D721Med (cell line): ENCODE measurements at places on chromosomes 4 and X.

DNA sequence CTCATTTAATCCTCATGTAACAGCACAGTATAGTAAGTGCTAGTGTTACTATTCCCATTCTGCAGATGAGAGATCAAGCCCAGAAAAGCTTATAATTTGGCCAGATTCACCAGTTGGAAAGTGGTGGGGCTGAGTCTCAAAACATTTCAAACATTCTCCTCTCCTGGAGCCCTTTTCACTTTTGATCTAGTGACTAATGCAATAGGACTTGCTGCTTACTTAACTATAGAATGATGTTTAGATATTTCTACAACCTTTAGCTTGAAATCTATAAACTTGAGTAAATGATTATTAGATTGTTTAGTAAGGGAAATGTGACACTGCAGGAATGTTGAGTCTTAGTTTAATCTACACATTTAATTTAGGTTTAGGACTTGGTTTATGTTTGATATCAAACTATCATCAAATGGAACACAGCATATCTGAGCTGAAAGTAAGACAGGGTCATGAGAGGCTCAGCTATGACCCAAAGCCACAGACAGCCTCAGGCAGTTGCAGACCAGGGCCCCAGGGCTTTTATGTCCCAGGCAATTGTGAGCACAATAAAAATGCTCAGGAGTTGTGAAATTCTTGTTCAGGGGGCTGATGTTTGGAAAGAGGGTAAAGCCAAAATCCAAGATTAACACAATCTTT is 199.5 kb upstream of the HS3ST1 start:
- DNase-seq: no peak

- no peak for DNase-seq
Observed at GRCh38 chrX:133590703-133591505, 175.6 kb upstream of the GPC4 start.

- DNase-seq: no peak
Observed at GRCh38 chrX:110755611-110756010, 40.0 kb downstream of the CHRDL1 start.

- no peak for DNase-seq
Observed at GRCh38 chr4:147526272-147526654, 45.4 kb downstream of the EDNRA start.

DNA sequence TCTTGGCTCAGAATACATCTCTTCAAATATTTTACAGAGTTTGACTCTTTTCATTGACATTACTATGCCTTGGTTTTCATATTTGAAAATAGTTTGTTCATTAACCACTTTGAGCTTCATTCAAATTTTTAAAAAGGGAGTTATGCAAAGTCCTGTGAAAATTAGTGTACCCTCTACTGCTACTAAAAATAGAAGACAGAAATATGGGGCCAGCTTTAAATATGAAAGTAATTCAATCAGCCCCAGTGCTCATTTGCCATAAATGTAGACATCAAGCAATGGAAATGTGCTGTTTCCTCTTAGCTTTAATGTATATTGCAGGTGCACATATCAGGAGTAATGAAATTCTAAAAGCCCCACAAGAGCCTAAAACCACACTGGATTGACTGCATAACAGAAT is 218.7 kb downstream of the SPATA18 start:
- no peak for DNase-seq

DNA sequence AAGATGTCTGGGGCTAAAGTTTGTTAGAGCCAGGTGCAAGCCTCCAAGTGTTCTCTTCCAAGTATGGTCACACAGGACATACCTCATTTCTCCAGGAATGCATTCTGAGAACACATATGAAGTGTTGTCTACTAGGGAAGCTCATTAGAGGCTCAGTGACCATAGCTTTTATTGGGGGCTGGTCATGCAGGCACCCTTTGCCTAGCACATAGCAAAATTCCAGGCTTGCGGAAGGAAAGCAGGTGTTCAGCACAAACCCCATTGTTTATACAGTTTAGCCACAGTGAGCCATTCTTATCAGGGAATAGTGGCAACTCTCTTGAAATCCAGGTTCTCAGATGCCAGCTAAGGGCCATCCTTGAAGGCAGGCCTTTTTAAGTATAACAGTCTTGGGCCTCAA is 339.4 kb upstream of the ZCCHC13 start:
- DNase-seq: no peak

GRCh38 chr4:42350611-42351182 is 46.6 kb upstream of the SHISA3 start:
- no peak for DNase-seq

DNA sequence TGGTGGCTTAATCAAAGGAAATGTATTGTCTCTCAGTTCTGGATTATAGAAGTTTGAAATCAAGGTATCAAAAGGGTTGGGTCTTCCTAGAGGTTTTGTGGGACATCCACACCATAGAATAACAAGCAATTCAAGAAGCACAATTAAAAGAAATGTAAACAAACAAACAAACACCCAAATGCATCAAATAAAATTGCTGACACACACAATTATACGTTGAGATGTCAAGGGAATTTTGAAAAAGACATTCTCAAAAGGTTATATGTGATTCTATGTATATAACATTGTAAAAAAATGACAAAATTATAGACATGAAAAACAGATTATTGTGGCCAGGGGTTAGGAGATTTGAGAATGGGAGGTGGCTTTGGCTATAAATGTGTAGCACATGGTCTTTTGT is 250.7 kb upstream of the AGA start:
- no peak for DNase-seq

- no peak for DNase-seq
Observed at GRCh38 chr4:86506591-86506990, 87.5 kb upstream of the PTPN13 start.

DNA sequence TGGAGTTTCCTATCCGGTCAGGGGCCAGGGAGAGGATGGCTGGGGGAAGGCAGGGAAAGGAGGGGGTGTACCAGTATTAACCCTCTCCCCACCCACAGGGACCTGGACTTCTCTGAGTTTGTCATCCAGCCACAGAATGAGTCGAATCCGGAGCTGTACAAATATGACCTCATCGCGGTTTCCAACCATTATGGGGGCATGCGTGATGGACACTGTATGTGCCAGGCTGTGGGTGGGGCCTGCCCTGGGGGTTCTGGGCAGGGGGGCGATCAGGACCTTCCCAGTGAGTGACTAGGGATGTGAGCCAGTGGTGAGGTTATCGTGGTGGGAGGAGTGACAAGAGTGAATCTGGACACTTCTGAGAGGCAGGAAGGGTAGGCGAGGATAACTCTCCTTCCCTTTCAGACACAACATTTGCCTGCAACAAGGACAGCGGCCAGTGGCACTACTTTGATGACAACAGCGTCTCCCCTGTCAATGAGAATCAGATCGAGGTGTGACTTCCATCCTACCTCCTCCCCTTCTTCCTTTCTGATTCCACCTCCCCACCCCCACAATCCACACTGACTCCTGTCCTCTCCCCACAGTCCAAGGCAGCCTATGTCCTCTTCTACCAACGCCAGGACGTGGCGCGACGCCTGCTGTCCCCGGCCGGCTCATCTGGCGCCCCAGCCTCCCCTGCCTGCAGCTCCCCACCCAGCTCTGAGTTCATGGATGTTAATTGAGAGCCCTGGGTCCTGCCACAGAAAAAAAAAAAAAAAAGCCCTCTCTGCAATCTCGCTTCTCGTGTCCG is 14.6 kb downstream of the USP11 start:
- DNase-seq: no peak

DNA sequence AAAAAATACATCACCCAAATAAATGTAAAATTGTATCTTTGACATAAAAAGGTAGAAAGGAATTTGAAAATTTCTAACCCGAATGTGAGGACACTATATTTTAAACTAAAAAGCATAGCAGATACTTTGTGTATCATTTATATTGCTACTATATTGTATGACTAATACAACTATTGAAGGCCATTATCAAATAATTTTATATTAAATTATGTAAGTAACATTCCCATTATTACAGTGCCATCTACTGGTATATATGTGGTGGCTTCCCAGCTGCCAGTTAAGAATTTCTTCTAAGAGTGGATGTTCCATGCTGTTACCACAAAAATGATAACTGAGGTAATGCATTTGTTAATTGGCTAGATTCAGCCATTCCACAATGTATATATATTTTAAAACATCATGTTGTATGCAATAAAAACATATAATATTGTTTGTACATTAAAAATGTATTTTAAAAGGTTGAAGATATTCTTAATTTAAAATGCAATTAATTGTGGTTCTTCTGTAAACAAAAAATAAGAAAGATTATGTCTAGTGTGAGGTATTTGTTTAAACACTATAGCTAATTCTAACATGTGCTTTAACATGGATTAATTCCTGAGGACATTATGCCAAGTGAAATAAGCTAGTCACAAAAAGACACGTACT is 65.3 kb downstream of the EGF start:
- DNase-seq: no peak

- no peak for DNase-seq
Observed at GRCh38 chrX:72713130-72713529, 976 bp downstream of the PHKA1 start.

GRCh38 chr4:39571054-39571453 is 43.8 kb upstream of the UGDH start:
- DNase-seq: no peak

GRCh38 chr4:155777971-155778735 is 19.3 kb downstream of the GUCY1B1 start:
- DNase-seq: no peak

DNA sequence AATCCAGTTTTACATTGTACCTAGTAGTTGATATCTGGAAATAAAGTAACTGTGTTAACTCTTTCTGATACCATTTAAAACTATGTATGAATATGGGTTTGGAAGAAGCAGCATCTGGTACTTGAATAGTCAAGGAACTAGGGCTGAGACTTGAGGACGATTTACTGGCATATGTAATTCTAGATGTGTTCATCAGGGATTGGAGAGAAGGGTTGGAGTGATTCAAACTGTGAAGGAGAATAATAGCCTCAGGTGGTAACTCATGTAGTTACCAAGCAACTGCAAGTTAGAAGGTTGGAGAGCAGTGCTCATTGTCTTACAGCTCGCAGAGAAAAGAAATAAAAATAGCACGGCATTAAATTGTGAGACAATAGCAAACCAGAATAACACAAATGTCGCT is 29.5 kb upstream of the TXLNG start:
- DNase-seq: no peak

DNA sequence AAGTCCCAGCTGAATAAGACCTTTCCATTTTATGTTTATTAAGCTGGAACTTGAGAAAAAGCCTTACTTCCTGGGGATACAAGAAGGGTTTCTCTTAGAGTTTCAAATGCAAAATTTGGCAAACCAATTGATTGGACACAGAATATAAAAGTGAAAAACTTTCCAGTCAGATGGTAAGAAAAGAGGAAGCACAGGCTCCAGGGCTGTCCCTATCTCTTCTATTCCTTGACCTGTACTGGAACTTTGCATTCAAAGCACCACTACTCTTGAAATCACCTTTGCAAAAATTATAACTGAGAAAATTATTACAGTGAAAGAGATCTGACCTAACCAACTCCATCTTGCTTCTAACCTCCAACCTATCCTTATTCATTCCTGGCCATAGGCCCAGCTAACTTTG is 11.7 kb downstream of the PROM1 start:
- DNase-seq: no peak

GRCh38 chr4:158940271-158940670 is 162.6 kb upstream of the RAPGEF2 start:
- no peak for DNase-seq

- no peak for DNase-seq
Observed at GRCh38 chrX:63281465-63281864, 69.7 kb downstream of the SPIN4 start.

DNA sequence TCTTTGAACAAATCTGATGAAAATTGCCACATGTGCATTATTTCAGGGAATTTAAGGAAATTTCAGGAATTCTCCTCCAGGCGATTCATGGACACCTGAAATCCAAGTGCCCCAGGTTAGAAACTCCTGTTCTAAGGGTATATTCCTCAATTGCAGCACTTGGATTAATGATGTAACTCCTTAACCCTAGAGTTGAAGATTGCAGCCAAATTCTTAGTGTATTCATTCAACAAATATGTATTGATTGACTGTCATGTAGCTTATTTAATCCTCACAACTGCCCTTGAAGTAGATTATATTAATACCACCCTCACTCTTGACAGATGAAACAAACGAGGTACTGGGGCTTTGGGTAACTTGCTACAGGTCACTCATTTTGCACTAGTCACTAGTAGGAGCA is 11.3 kb downstream of the CETN2 start:
- DNase-seq: no peak

- DNase-seq: peak; percentile 29
Observed at GRCh38 chrX:119693040-119693995, at the start of gene SEPTIN6. TSS of gene SEPTIN6 (minus strand) at chrX:119693168. CDS start at chrX:119693105, 63 bp downstream.

DNA sequence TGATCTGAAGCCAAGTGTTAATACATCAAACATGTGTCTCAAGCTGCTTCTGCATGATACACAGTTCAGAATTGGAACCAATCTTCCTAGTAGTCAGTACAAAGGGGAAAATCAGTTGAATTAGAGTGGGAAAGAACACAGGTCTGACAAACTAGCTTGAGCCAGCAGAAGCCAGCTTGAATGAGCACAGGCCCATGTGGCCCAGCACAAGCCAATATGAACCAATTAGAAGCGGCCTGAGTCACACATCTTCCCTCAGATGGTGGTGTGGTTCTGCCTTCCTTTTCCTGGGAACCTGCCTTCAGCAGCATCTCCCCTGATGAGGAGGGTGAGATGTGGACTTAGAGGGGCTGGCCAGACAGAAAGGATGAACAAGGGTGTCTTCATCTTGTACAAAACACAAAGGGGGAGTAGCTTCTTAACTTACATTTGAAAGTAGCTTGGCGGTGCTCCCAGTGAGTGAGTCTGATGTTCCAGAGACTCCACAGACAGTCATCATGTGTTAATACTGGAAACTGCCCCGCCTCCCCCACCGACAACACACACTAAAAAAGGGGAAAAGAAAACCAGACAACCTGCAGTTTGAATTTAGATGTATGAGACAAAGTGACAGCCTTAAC is 72.0 kb downstream of the FRMPD4 start:
- DNase-seq: no peak

- DNase-seq: no peak
Observed at GRCh38 chr4:158793021-158793420, 24.2 kb downstream of the FNIP2 start.

- no peak for DNase-seq
Observed at GRCh38 chrX:109533631-109534030, 3.0 kb upstream of the NXT2 start.

DNA sequence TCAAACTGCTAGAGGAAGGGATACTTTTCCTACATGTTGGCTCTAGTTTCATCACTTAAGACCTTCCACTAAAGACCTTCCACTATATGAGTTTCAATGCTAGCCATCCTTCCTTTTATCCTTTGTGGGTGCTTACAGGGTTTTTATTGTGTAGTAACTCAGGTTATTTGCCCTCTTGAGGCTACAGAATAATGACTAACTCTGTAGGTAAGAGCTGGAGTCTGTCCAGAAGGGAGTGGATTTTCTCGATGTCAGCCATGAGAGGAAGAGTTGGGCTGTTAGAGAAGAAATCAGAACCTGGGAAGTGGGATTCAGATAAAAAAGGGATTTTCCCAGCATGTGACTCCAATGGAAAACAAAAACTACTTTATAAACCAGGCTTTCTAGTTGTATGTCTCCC is 27.5 kb upstream of the HERC5 start:
- no peak for DNase-seq

GRCh38 chrX:13074297-13075262 is 30.2 kb upstream of the FAM9C start:
- DNase-seq: no peak
